ENCODE measurements at places on chromosomes 7 and 10.

DNA sequence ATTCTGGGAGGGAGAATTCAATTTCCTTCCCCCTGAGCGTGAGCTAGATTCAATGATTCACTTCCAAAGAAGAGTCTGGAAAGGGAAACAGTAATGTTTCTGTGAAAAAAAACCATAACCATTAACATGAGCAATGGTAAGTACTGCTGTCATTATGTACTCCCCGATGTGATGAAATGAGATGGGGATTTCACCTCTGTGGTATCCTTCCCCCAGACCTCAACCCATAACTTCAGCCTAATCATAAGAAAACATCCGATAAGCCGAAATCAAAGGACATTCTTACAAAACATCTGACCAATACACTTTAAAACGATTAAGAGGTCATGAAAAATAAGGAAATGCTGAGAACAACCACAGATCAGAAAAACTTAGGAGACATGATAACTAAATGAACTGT is 27.2 kb downstream of the EZH2 start:
- DNase-seq: no peak

- no peak for DNase-seq
Measured at GRCh38 chr10:86366033-86366901, at the start of gene GRID1. Gene GRID1 (minus strand): TSS chr10:86366795.

DNA sequence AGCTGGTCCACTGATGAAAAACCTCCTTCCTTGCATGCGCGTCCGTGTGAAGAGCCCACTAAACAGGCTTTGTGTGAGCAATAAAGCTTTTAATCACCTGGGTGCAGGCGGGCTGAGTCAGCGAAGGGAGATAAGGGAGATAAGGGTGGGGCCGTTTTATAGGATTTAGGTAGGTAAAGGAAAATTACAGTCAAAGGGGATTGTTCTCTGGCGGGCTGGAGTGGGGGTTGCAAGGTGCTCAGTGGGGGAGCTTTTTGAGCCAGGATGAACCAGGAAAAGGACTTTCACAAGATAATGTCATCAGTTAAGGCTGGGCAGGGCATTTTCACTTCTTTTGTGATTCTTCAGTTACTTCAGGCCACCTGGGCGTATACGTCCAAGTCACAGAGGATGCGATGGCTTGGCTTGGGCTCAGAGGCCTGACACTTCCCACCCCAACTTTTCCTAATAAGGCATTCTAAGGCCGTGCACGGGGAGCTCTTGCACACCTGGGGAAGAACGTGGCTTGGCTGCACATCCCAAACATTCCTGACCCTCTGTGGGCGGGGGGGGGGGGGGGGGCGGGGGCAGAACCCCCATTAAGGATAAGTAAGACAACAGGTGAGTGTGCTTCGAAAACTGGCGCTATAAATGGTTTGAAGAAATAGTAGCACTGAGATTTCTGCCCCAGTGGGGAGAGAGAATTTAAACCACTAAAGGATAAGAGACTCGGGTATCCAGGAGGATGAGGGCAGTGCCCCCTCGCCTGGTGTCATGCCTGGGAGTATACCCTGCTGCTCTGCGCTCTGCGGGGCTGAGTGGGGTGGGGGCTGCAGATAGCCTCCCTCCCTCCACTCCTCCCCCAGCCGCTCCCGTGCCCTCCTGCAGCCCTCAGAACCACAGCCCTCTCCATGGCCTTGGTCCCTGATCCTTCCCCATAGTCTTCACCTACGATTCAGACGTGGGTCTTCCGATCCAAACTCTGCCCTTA is 217.6 kb downstream of the MLLT10 start:
- no peak for DNase-seq

DNA sequence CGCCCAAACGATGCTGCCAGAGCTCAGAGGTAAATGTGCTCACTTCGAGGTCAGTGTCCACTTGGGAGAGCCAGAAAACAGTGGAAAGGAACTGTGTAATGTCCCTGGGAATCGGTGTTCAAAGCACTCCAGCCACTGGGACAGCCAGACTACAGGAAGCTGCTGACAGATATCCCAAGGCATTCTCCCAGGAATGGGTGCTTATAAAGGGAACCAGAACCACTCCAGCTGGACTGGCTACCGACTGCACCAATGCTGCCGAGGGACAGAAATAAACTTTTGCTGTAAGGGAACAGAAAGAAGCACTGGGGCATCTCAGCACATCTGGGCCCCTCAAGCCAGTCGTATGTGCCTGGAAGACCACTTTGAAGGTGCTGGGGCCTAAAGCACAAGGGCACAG is 76.7 kb downstream of the ATXN7L1 start:
- no peak for DNase-seq

GRCh38 chr7:136685501-136686173 is 182.8 kb upstream of the CHRM2 start:
- DNase-seq: no peak

DNA sequence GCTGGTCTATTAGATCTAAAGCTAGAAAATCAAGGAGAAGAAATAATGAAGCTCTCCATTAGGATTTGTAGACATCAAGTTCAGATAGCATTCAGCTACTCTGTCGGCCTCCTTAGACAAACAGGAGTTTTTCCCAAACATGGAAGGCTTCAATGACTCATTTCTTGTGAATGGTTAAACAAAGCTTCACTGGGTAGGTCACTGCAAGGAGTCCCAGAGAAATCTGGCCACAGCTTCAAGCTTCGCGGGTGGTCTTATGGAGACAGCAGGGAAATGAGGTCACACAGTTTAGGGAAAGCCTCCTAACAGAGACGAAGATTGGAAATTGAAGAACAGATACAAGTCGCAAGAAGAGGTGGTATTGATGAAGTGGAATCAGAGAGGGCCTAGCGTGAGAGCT is 22.6 kb upstream of the LRRC72 start:
- DNase-seq: no peak

- no peak for DNase-seq
Measured at GRCh38 chr7:25857376-25858067, 294.5 kb upstream of the NFE2L3 start.

GRCh38 chr7:10802011-10802410 is 171.7 kb upstream of the PHF14 start:
- no peak for DNase-seq

- peak; percentile 18 for DNase-seq
Measured at GRCh38 chr10:23344241-23344841, at the start of gene C10orf67. Gene C10orf67 (minus strand): TSS chr10:23344797. CDS start chr10:23344774, 23 bp downstream.

GRCh38 chr7:2497500-2498336 is 21.5 kb upstream of the GRIFIN start:
- no peak for DNase-seq

- no peak for DNase-seq
Measured at GRCh38 chr10:12337453-12338372, 11.6 kb upstream of the CAMK1D start.

- no peak for DNase-seq
Measured at GRCh38 chr10:79491143-79491835, 21.0 kb upstream of the EIF5AL1 start.

DNA sequence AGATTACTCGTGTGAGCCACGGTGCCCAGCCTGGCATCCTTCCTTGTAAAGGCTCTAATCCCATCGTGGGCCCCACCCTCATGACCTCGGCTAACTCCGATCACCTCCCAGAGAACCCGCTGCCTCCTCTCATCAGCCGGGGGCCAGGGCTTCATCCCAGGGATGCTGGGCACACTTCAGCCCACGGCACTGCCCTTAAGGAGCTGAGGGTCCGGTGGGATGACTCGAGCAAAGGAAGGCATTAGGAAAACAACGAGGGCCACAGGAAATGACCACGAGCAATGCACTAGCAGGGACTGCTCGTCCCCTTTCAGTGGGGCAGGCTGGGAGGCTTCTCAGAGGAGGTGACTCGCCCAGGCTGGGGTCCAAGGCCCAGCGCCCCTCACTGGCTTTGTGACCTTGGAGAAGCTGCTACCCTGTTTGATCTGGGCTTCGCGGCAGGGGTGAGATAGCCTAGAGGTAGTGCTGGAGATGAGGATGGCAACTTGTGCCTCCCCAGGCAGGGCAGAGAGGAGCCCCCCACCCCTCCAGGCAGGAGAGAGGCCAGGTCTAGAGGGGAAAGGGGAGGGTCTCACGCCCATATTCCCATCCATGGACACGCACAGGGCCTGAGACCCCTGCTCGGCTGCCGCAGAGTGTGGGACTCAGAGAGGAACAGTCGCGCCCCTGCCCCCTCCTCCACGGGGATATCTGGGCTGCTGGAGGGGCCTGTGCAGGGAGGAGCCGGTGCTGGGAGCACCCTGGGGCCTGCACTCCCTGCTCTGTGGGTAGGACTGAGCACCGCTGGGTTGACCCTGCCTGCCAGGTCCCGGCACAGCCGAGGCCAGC is 26.8 kb downstream of the ELFN1 start:
- no peak for DNase-seq

GRCh38 chr7:81031243-81031642 is 112.4 kb upstream of the SEMA3C start:
- DNase-seq: no peak

DNA sequence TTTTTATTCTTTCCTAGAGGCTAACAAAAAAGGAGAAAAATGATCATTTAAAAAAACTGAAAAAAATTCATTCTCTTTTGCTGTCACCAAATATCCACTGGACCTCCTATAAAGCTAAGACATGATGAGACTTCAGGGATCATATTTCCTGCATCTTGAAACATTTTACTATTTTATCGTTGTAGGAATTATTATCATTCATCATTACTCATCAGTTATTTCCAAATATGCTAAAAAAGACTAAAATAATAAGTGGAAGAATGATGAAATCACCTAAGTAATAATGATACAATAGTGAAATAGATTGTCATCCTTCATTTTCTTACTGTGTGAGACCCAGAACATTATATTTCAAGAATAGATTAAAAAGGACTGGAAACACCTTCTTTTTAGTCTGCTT is 28.3 kb downstream of the TAF3 start:
- no peak for DNase-seq

DNA sequence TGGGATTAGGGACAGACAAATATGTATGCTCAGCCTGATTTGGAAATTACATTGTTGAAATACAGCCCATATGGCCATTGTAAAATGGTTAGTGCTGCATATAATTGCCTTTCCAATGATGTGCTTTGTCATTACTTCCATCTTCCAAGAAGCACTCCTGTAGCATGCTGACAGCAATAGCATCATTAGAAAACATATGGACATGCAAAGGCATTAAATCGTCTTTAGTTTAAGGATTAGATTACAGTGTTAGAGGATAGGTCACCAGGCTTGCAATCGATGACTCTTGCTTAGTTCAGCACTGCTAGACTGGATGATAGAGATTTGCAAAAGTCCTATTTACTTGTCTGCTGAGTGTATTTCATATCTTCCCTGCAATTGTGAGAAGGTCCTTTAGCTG is 17.4 kb downstream of the AUTS2 start:
- no peak for DNase-seq

DNA sequence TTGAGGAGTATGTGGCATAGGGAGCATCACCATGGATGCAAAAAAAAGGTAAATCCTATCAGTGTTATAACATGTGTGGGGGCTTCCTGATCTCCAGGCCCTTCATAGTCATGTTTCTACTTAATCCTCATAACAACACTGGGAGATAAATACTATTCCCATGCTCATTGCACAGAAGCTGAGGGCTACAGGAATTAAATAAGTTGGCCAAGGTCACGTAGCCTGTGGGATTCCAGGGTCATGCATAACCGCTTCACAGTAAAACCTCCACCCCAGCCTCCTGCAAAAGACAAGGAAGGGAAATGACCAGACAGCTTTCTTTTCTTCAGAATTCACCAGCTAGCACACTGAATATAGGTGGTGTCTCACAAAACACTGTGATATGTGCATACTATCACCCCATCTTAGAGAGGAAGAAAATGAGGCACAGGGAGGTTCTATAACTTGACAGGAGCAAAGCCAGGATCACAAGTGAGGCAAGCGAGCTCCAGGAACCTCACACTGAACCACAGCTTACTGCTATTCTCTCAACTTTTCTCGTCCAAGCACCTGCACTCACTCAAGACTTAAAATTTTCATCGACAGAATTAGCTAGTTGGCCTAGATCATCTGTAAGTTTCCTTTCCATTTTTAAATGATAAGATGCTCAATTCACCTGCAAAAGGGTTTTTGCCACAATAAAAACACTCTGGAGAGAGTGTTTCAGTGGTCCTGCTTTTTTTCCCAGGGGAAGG is 13.4 kb downstream of the JAZF1 start:
- no peak for DNase-seq

DNA sequence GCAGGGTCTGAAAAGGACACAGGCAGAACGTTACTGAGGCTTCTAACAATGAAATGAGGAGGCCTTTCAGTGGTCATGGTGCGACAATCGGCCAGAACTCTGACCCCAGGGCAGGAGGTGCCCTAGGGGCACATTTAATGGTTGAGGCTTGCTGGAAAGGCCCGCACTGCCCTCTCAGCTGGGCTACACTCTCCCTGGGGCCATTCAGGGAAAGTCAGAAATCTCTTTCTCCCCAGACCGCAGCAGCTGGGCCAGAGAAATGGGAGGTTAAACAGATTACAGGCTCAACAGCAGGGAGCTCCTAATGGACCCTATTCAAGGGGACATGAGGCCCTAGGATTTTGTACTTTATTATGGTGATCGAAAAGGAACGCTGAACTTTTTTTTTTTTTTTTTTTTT is 85.6 kb upstream of the FGFR2 start:
- no peak for DNase-seq

DNA sequence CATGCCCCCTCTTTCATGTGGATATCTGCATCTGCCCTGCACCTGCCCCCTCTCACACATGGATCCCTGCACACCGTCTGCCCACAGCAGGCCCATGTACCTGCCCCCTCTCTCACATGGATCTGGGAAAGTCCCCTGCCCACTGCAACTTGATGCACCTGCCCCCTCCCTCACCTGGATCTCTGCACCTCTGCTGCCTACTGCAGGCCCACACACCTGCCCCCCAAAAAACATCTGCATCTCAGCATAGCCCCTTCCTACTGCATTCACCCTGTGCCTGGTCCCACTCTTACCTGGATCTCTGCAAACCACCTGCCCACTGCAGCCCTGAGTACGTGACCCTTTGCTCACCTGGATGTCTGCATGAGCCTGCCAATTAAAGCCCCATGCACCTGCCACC is 479.8 kb downstream of the PTPRN2 start:
- DNase-seq: no peak

DNA sequence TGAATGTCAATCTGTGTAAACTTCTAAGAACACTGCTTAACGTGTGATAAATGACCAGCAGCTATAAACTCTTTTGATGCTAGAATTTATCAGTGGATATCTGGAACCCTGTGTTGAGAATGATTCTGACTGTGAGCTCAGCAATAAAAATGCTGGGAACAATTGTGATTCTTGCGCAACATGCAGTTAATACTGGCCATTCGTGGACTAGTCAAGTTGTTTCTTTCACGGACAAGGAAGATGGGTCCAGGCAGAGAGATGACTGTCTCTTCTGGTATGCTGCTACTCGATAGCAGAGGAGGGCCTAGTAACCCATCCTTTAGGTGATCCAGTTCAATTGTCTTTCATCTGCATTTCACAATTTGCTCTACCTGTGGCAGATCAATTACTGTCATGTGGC is 394.8 kb upstream of the IGFBP3 start:
- no peak for DNase-seq

- DNase-seq: no peak
Measured at GRCh38 chr7:44448922-44449583, 41.4 kb downstream of the NUDCD3 start.

- no peak for DNase-seq
Measured at GRCh38 chr10:70494966-70495365, 16.4 kb downstream of the PALD1 start.

GRCh38 chr10:978826-979421 is 9.3 kb upstream of the GTPBP4 start:
- no peak for DNase-seq

GRCh38 chr7:151226560-151226874 is 488 bp downstream of the ABCF2 start:
- DNase-seq: no peak

- no peak for DNase-seq
Measured at GRCh38 chr7:29042824-29043231, 84.7 kb upstream of the TRIL start.
